ENCODE measurements at places on chromosomes 1 and 21.

DNA sequence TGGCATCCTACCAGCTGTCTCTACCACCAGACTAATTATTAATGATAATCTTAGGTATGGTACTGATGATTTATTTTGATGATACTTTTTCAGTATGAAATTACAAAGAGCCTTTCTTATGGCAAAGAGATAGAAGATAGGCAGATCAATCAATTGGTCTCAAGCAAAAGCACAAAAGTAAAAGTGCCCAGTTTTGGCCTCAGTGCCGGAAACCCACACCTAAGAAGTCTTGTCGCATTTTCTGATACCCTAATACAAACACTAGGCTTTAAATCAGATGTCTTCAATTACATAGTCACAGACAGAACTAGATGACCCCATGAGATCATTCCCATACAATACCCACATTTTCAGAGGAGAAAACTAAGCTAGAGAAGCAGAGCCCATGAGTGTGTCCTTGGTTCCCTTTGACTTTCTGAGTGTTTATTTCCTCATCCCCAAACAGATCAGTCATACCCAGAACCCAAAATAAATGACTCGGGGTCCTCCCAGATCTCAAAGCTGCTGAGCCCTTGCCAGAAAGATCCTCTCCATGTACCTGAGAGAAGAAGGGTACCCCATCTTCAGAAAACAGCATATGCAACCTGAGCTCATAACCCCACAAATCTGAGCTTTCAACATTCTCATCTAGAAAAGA lies 7.7 kb downstream of the ITPKB start:
- DNase-seq: no peak

DNA sequence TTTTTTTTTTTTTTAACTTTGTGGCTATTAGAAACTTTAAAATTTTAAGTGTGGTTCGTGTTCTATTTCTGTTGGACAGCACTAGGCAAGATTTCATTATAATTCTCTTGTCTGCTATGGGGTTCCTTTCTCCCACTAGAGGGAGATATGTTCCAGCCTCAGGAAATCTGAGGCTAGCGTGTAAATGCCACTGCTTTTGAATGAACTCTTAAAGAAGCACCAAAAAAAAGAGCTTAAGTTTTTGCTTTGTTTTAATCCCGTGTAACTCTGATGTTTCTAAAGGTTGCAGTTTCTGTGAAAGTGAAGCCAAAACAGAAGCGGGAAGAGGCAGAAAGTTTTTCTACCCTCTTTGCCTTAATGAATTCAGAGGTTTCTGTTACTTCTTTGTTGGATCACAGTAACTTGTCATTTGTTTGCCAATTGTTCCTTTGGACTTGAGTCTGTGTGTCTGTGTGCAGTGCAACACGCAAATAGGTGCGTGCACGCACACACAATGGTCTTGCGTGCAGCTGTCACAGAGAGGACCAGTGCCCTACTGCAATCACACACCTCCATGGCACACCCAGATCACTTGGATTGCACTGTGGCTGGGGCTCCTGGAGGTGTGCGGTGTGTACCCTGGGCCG lies 32.3 kb downstream of the HHAT start:
- DNase-seq: peak; percentile 60

GRCh38 chr1:12125422-12126355 lies 41.1 kb upstream of the TNFRSF1B start:
- DNase-seq: no peak

DNA sequence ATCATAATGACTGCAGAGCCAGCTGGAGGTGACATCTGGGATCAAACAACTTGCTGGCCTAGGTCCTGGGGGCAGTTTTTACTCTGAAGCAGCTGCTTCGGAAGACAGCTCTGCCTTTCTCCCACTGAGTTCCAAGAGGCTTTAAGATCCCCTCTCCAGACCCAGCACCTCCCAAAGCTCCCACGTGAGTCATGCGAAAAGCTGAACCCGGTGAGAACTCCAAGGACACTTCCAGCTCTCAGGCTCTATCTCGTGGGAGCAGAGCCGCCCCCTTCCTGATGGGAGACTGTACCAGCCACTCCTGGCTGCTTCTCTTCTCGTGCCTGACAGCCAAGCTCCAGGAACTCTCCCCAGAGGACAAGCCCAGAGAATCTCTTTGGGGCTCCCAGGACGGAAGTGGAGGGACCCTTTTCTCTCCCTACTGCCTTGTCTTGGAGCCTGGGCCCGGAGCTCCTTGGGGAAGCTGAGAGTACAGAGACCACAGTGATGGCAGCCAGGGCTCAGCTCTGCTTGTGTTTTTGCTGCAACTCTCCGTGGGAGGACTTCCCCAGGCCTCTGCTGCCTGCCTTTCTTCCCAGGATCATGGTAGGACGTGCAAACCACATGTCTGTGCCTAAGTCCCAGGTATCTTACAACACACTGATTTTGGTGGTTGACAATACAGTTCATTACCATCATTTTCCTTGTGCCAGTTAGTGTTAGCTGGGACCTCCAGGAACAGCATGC lies 40.6 kb downstream of the STUM start:
- DNase-seq: peak; percentile 60

GRCh38 chr1:66446261-66447001 lies 87.5 kb upstream of the SGIP1 start:
- DNase-seq: peak; percentile 76

DNA sequence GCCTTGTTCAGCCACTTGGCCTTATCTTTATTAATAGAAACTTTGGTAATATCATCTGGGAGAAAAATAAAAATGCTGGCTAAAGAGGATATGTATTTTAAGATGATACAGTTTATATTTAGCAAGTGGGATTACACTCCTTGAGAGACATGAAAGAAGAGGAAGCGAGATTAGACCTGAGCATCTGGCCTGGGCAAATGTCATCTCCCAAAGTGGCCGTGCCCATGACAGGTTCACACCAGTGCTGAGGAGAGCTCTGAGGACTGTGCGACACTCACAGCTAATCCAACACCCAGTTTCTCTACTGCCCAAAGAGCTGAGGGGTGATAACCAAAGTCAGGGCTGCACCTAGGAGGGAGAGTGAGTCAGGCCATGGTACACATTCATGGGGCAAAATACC lies 121.7 kb upstream of the DUSP10 start:
- DNase-seq: no peak

DNA sequence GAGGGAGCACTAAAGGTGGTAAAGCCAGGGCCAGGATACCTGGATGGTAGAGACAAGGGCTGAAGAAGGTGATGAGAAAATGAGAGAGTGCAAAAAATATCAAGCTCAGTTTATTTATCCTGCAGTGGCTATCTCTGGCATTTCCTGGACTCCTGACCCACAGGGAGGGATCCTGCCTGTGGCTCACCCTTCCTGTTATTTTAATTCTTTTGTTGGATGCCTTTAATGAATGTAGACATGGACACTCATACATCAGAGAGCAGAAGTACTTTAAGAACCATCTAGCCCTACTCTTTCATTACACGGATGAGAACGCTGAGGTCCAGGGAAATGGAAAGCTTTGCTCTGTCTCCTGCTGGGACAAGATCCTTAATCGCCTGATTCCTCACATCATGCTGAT lies 20.6 kb downstream of the JUN start:
- DNase-seq: no peak

DNA sequence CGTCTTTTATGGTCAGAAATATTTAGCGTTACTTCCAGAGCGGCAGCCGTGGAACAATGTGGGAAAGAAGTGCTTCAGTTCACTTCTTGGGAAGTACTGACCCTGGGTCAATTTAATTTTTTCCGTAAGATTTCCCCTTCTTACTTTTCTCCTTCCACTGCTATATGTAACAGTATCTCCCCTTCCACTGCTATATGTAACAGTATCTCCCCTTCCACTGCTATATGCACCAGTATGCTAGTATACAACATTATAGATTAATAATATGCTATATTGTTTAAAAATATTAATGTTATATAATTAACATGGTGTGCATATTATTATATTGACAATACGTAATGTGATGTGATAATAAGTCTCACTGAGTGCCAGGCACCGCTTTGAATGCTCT lies 69.7 kb upstream of the ERG start:
- DNase-seq: no peak

DNA sequence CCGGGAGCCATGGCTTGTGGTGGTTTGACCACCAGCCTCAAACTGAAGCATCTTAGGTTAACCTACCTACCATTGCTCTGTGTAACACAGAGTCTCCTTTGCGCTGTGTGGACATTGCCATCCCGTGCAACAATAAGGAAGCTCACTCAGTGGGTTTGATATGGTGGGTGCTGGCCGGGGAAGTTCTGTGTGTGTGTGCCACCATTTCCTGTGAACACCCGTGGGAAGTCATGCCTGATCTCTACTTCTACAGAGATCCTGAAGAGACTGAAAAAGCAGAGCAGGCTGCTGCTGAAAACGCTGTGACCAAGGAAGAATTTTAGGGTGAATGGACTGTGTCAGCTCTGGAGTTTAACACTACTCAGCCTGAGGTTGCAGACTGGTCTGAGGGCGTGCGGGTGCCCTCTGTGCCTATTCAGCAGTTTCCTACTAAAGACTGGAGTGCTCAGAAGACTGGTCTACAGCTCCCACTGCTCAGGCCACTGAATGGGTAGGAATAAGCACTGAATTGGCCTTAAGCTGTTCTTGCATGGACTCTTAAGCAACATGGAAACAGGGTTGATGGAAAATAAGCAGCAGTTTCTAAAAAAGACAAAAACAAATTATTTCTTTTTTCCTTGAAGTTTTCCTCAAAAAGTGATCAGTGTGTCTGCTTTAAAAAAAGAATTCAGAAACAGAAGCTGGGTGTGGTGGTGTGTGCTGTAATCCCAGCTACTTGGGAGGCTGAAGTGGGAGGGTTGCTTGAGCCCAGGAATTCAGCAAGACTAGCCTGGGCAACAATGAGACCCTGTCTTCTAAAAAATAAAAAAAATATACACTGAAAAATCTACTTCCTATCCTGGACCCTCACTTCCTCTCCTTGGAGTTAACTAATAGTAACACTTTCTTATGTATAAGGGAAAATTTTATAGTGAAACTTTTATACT lies 14.6 kb downstream of the CEP350 start:
- no peak for DNase-seq

DNA sequence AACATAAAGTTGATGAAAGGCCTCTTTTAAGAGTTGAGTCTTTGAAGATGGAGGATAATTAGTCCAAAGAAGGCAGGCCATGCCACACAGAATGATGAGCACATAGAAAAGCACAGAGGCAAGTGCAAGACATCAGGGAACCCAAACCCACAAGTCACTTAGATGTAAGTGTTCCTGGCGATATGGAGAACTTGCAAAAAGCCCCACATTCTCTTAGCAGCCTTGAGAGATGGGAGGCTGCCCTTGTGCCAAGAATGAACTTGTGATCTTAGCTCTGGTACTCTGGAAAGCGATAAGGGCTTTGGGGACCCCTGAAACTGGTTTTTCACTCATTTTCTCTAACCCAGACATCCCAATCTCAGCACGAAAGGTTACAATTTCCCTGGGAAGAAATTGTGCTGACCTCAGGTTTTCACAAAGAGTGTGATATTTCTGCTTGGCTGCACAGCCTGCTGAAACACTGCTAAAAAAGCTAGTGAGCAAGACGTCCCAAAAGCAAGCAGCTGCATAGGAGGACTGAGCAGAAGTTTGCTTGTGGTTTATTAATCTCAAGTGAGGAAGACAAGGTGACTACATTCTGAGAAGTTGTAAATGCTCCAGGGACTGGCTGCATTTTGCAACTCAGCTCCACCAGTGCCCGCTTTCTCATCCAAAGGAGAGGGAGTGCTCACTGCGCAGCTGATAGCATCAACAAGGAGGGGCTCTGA lies 496.9 kb upstream of the CAMK1G start:
- DNase-seq: no peak

DNA sequence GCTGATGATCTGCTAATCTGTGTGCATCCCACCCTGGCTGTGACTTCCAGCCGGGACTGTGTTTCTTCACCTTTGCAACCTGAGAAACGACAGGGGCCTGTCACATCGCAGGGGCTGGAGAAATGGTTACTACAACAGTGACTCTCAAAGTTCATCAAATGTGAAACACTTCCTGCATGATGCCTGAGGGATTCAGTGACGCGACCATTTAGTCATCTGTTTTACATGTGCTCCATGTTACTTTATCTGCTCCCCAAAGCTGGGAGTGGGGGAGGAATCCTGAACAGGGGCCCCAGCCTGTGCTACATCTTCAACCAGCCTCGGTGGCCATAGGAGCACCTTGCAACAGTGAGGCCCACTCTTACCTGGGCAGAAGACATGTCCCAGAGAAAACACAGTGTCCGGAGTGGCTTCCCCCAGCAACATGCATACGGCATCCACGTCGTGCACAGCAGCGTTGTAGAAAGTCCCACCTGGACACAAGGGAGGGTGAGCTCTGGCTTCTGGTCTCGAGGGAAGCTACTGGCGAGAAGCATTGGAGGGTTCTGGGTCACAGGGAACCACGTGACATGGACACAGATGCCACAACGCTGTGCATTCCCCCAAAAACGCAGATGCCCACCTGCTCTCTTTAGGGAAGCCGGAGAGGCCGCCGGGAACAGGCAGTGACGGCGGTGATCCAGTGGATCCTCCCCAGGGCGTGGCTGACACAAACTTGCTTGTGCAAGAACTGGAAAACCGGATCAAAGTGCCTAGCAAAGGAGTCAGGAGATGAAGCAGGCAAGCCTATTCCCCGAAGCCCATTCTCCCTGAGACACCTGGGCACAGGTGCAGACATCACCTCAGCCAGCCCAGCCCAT lies 9.6 kb upstream of the CCDC27 start:
- no peak for DNase-seq
